ENCODE measurements at places on chromosomes 5 and 9.

DNA sequence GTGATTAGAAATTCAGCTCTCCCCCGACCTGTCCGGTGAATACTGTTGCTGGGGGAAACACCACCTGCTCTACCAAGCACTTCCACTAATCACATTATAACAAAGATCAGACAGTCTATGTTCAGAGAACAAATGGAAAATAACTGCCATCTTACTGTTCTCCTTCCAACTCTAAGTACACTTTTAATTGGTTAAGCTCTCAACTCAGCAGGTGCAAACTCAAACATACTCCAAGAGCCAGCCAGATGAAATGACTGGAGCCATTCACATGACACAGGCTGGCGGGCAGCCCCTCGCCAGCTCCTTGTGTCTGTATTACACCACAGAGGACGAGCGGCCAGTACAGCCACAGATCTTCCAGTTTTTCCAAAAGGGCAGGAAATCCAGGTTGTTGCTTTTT, 16.1 kb downstream of the LIFR start:
- DNase-seq: no peak

DNA sequence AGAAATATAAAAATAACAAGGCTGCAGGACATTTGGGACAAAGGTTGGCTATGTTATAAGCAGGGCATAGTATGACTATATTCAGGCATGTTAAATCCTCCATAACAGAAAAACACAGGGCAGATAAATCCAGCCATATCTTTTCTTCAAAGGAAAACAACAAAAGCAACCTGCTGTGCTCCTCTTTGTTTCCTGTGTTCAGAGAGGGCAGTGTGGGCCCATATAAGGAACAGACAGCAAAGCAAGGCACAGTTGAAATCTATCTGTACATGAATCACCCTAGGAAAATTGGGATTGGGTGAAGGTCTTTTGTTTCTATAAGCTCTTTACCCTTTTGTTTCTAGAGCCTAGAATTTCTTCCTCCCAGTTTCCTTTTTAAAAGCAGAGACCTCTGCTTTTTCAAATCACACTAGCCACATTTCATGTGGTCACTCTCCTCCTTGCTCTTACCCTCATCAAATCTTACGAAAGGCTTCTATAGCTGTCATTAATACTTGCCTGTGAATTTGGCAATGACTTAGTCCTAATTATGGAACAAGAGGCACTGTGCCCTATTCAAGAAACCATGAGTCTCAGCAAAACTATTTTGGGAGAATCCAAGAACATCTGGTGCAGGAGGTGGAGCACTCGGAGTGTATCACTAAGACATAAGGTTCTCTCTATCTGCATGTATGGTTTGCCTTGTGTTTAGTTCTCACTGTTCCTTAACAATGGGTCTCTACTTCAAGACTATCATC, 1.8 kb downstream of the GZMA start:
- DNase-seq: no peak

DNA sequence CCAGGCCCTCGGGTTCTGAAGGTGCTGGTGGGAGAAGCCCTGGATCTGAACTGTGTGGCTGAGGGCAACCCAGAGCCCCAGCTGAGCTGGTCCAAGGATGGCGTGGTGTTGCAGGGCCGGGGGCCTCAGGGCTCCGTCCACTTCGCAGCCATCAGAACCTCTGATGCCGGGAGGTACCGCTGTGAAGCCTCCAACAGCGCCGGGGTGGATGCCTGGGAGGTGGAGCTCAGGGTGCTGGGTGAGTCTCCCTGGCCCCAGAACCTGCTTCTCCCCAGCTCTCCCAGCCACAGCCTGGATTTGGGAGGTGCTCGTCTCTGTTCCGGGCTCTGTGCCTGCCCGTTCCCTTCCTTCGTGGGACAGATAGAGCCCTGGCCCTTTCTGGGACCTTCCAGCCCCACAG, 75.6 kb downstream of the HMCN2 start:
- no peak for DNase-seq

GRCh38 chr5:131392466-131393095, 128.7 kb downstream of the CDC42SE2 start:
- DNase-seq: no peak

DNA sequence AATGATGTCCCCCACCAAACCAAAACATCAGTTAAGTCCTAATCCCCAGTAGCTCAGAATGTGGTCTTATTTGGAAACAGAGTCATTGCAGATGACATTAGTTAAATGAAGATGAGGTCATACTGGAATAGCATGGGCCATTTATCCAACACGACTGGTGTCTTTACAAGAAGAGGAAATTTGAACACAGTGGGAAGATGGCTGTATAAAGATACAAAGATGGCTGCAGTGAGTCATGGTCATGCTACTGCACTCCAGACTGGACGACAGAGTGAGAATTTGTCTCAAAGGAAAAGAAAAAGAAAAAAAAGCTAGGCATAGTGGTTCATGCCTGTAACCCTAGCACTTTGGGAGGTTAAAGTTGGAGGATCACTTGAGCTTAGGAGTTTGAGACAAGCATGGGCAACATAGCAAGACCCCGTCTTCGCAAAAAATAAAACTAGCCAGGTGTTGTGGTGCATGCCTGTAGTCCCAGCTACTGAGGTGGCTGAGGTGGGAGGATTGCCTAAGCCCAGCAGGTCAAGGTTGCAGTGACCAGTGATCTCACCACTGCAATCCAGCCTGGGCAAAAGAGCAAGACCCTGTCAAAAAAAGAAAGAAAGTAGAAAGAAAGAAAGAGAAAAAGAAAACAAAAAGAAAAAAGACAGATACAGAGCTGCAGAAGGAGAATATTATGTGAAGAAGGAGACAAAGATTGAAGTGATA, 130.0 kb upstream of the CDKN2B start:
- no peak for DNase-seq

- no peak for DNase-seq
These were observed 4.1 kb upstream of the PRDM6 start for GRCh38 chr5:123084730-123085605.

GRCh38 chr5:150758203-150758530, 650 bp downstream of the DCTN4 start:
- no peak for DNase-seq

DNA sequence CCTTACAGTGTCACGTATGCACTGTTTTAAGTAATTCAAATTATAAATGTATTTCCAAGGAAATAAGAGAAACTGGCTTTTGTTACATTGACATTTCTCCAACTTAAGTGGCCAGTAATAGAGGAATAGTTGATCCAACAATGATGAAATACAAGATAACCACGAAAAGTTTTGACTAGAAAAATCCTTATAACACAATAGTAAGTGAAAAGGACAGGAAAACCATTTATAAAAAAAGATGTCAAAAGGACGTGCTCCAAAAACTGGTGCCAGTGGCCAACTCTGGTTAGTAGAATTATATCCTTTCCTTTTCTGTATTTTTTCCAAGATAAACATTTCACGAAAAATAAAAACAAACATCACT, 210.9 kb downstream of the GAPVD1 start:
- no peak for DNase-seq

DNA sequence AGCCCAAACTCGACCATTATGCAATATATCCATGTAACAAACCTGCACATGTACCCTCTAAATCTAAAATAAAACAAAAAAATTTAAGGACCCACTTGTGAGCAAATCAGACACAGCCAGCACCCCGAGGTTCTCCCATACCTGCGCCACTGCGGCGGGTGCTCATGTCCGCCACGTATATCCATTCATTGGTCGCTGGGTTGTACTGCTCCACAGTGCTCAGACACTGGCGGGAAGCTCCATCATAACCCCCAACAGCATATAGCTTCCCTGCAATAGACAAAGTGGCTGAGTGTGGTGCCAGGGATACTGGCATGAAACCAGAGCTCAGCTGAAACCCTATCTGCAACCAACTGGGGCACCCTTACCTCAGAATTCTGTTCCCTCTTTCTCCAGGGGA, 102.0 kb downstream of the KLHL3 start:
- DNase-seq: no peak

- DNase-seq: no peak
These were observed 957 bp downstream of the SHB start for GRCh38 chr9:38067859-38068681.

- no peak for DNase-seq
These were observed 44.0 kb downstream of the RASA1 start for GRCh38 chr5:87311405-87312279.

DNA sequence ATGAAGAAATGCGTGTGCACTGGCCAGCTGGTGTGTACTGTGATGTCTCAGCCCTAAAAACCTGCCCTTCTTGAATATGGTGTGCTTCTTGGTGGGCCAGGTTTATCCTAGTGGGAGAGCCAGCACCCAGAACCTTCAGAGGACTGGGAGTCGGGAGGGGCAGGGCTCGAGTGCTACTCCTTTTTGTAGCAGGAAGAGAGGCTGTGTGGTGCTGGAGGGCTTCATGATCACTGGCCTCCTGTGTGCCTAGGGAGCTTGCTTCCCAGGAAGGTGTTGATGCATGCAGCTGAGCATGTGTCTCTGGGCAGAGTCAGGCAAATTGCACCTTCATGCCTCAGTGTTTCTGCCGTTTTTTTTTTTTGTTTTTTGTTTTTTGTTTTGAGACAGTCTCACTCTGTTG, 20.0 kb downstream of the PHF2 start:
- no peak for DNase-seq

- no peak for DNase-seq
These were observed 79.6 kb downstream of the TLR4 start for GRCh38 chr9:117783828-117784227.

GRCh38 chr5:38639377-38640358, 83.2 kb upstream of the LIFR start:
- DNase-seq: no peak

DNA sequence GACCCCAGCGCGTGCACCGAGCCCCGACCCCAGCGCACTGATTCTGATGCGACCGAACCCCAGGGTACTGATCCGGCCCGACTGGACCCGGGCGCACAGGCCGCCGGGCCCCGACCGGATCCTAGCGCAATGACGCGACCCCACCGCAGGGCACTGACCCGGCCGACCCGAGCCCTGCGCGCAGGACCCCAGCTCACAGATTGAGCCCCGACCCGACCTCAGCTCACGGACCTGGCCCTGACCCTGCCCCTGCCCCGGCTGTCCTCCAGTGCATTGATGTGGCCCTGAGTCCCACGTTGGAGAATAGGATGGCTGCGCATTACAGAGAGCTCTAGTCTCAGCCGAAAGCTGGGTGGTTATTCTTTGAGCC, 438 bp downstream of the TRIP13 start:
- no peak for DNase-seq

- no peak for DNase-seq
These were observed 27.8 kb upstream of the DENND1A start for GRCh38 chr9:123957731-123958130.

DNA sequence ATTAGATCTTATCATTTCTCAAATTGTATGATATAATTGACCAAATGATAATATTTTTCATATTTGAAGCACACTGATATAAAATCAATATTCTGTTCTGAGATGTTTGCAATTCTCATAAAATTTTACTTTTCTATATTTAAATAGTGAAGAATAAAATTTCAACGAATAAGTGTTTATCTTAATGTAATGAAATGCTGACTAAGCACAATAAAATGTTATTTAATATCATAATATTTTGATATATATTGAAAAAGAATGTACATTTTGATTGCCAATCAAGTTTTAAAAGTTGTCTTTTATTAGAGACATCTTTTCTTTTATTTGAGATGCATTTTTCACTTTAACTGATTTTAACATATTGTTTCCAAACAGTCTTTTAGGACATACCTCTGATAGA, 416.1 kb downstream of the TAF11L14 start:
- DNase-seq: no peak

DNA sequence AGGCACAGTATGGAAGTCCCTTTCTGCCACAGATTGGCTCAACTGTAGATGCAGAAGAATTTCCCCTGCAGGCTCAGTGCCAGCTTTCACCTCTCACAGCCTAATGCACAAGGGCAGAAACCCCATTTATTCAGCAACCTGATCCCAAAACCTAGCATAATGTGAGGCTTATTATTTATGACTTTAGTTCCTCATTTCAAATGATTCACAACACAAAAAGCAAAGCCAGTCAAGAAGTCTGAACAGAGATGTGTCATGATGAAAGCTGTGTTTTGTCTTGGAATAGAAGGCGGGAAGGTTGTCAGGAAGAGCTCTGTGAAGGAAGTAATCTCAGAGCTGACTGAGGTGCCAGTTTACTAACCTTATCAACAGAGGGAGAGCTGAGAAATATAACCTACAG, 369.7 kb downstream of the LRRC70 start:
- DNase-seq: no peak

DNA sequence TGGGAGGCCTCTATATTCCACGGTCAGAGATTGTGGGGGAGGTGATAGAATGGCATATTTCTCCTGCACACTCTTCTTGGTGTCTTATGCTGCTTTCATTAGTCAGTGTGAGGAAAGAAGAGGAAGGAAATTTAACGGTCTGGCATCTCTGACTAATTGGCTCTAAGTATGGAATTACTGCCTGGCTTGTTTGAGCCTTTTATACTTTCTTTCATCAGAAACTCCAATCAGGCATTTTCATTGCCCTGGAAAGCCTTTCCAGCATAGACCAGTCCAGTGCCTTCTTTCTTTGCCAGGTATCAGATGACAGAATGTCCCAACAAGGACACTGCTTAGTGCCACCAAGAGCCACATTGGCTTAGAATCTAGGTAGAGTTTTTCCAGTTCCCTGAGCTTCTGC, 30.2 kb downstream of the CYSTM1 start:
- DNase-seq: no peak

GRCh38 chr5:40674661-40675235, 5.0 kb upstream of the PTGER4 start:
- DNase-seq: no peak

DNA sequence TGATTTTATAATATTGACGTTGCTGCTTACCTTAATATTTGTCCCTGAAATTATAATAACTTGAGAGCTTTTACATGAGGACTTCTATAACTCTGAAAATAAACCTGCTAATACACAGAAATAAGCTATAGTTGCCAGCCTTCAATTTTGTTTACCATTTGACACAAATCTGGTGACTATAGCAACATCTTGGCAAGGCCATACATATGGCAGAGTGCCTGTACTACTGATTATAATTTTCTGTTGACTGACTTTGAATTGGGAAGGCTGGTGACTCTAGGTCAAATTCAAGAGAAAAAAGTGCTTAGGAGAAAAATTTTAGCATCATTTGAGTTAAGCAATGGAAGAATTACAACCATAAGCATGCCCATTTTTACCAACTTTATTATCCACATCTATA, 581.4 kb upstream of the PTPRD start:
- DNase-seq: no peak

DNA sequence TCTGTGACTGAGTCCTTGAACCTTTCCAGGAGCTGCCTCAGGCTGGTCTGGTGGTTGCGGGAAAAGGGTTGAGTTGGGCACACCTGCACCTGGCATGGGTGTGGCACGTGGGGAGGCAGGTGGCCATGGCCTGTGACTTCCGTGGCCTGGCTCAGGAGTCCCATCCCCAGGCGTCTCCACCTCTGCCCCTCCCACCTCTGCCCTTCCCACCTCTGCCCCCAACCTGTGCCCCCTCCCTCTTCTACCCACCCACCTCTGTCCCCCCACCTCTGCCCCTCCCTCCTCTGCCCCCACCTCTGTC, 1.9 kb upstream of the QRFP start:
- DNase-seq: no peak

DNA sequence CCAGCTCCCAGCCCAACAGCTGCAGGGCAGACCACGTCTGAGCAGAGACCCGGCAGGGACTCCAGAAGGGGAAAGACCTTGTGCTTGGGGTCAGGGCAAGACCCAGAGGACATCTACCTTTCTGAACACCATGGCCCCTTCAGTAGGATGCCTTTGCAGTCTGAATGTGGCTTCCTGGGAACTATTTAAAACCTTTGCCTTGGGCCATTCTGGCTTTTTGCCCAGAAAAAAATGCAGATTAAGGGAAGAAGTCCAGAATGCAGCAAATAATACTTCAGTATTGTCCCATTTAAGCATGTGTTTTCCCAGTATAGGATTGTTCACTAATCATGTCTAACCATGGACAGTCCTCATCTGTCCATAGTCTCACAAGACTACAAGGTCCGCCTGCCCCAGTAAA, 67.5 kb upstream of the ERCC6L2 start:
- DNase-seq: no peak

All from GF-D8 (cell line).